Hematopoietic multipotent progenitor cell treated with erythropoietin and hydrocortisone succinate and interleukin-3 and kit ligand, for 15 days (in vitro differentiated cells): ENCODE measurements at places on chromosomes 1 and 21.

- no peak for DNase-seq
These were observed 109.8 kb upstream of the HNRNPU start for GRCh38 chr1:244974106-244974505.

DNA sequence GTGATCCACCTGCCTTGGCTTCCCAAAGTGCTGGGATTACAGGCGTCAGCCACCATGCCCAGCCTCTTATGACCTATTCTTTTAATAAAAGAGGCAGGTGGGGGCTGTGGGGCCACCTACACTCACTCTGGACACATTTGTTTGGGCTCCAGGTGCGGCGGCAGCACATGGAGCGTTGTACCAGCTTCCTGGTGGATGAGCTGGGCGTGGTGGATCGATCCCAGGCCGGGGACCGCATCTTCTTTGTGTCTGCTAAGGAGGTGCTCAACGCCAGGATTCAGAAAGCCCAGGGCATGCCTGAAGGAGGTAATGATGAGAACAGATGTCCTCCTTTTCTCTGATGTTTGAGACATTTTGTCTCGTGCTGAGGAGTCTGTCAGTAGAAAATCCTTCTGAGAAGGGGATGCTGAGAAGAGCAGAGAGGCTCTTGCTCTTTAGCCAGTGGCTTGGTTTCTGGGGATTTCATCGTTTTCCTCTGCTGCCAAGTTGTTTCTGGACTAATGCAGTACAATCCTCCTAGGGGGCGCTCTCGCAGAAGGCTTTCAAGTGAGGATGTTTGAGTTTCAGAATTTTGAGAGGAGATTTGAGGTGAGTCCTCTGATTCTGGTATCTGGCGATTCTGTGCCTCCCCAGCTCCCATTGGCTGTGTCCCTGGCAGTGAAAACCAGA, 17.9 kb upstream of the MIIP start:
- DNase-seq = peak; percentile 69

DNA sequence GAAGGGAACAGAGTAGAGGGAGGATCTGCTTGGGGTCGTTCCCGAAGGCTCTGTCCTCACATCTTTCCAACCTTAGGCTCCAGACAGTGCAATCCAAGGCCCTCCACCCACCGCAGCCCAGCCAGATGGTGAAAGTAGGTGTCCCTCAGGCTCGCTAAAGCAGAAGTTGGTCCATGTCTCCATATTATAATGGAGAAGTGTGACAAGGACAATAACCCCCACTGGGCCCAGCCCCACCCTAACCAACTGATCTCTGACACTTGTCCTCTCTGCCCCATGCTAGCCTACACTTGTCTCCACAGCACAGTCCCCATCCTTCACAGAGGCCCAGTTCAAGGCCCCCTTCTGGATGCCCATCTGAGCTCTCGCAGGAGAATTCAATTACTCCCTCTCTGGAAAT, 48.7 kb downstream of the DMAP1 start:
- no peak for DNase-seq

DNA sequence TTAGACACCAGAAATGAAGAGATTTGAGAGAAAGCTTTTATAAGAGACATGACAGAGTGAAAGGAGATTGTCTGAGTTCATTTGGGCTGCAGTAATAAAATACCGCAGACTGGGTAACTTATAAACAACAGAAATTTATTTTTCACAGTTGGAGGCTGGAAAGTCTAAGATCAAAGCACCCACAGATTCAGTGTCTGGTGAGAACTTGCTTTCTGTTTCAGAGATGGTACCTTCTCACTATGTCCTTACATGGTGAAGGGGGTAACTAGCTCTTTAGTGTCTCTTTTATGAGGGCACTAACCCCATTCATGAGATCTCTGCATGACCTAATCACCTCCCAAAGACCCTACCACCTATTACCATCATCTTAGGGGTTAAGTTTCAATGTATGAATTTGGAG, 30.9 kb upstream of the FCRL4 start:
- no peak for DNase-seq

GRCh38 chr1:217522277-217522676, 108.6 kb downstream of the GPATCH2 start:
- DNase-seq = no peak

DNA sequence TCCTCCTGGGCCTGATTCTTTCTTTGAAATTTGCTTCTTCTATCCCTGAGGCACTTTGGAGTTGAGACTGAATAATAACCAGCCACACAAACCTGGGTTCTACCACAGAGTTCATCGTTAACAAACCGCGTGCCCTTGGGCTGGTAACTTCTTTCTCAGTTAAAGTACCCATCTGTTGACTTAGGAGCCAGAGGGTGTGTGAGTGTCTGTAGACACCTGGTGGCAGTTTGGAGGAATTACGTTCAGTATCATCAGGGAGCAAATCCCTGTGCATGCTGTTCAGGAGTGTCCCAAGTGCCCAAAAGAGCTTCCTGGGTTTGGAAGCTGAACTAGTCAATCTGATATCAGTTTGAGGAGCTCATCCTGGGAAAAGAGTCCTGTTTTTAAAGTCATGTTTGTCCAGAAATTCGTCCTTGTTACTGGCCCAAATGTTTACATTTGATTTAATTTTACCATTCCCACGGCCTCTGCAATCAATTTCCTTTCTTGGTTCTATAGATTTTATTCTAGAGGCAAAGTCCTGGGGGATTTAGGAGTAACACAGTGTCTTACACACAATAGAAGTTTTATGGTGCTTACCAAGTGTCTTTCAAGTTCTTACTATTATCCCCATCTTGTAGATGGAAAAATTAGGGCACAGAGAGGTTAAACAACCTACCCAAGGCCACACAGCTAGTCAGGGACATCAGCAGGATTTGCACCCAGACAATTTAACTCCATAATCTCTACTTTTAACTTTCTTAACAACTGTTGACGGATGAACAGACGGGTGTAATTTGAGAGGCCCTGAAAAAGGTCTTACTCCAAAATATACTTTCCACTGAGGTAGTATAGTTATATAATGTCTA, 26.7 kb upstream of the RPTN start:
- peak; percentile 37 for DNase-seq

DNA sequence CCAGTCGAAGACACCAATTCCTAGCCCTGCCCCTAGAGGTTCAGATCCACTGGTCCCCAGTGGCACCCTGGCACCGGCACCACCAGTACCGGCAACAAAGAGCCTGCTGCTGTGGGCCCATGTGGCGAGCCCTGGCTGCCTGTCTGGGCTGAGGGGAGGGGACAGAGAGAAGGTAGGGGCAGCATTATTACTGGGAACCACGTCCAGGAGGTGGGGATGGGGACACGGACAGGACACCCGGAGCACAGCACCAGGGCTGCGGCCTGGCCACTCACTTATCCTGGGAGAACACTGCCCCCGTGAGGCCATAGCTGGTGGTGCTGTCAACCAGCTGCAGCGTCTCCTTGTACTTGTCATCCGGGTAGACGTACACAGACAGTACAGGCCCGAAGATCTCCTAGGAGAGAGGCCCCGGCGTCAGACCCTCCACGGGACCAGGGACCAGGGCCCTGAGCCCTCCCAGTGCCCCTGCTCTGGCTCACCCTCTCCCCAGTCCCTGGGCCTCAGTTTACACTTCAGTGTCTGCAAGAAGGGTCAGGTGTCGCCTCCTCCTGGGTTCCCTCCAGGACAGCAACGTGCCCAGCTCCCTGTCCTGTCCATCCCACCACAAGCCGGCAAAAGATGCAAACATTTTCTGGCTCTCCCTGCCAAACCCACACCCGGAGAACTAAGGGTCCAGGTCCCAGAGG, 15.8 kb upstream of the TAS1R2 start:
- DNase-seq = peak; percentile 65

GRCh38 chr1:111852261-111852721, 96.6 kb downstream of the DDX20 start:
- DNase-seq = no peak

GRCh38 chr1:243763806-243764205, 86.2 kb downstream of the AKT3 start:
- DNase-seq = no peak

- no peak for DNase-seq
These were observed 35.1 kb downstream of the TMEM51 start for GRCh38 chr1:15188678-15189077.

DNA sequence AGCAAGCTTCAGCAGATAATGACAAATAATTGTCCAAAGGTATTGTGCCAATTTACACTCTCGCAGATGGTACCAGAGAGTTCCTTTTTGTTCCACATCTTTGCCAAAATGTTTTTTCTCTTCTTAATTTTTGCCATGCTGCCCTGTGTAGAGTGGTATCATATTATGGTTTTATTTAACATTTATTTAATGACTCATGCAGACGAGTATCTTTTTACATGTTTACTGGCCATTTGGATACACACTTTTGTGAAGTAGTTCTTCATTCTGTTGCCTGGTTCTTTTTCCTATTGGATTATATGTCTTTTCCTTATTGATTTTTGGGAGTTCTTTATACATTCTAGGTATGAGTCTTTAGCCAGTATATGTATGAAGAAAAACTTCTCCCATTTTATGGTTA, 151.1 kb downstream of the PCNX2 start:
- DNase-seq = no peak

GRCh38 chr1:56326056-56326455, 253.3 kb downstream of the PLPP3 start:
- no peak for DNase-seq

- no peak for DNase-seq
These were observed 199.1 kb upstream of the LMO4 start for GRCh38 chr1:87129606-87130005.

DNA sequence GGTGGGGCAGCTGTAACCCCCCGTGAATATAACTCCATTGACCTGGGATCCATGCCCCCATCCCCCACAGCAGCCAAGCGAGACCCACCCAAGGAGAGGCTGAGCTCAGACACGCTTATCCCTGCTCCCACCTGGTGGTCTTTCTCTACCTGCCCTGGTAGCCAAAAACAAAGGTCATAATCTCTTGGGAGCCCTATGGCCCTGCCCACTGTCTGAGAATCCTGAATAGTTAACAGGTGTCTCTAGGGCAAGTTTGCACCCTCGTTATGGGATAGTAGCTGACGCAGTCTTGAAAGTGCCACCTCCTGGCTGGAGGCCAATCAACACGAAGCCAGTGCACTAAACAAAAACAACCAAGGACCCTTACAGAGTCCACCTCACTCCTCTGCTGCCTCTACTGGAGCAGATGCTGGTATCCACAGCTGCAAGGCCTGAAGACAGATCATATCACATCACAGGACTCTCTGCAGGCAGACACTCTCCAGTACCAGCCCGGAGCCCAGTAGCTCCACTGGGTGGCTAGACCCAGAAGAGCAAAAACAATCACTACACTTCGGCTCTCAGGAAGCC, 134.3 kb upstream of the C1orf174 start:
- DNase-seq = no peak

DNA sequence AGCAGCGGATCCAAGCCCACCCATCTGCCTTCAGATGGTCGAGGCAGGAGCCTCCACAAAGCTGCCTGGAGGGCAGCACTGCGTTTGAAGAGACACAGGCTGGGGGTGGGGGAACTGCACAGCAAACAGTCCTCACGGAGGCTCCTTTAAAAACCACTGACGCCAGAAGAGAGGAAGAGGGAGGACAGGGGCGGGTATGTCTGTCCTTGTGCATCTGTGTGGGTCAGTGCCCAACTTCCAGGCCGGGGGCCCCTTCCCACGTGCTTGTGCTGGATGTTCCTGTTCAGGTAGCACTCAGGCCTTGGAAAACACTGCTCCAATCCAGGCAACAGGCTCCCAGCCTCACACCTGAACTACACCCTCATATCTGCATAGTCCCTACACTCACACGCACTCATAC, 7.7 kb downstream of the AHDC1 start:
- no peak for DNase-seq

- DNase-seq = no peak
These were observed 34.1 kb downstream of the EXTL2 start for GRCh38 chr1:100860397-100860991.

- peak; percentile 47 for DNase-seq
These were observed 42.1 kb upstream of the LEPR start for GRCh38 chr1:65378247-65378946.

DNA sequence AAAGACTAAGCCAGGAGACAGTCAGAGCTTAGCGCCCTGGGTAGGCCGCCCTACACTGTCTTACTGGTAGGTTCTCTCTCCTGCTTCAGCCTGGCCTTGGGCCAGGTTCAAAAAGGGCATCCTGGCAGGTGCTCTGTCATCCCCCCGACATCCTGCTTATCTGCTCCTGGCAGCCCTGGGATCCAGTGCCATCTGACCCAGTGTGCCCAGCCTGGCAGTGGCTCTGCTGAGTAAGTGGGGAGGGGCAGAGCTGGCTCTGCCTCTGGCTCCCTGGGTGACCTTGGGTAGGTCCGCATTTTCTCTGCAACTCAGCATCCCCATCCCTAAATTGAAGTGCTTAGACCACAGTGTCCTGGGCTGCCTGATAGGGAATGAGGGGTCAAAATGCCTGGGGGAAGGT, 549.9 kb downstream of the PTPRU start:
- DNase-seq = no peak

DNA sequence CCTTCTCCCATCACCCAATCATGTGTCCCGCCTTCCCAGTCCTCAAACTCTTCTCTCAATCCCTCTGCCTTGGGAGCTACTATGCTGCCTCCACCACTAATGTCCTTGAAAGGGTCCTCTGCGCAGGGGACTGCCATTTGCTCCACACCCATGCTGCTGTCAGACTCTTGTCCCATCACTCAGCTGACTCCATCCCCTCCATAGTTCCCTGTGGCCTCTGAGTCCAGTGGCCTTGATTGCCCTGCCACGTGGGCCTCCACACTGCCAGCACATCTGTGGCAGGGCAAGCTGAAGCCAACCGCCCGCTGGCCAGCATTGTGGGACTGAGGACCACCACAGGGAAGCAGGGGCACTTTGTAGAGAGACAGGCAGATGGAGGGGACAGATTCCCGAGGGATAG, 1.3 kb upstream of the TNNT2 start:
- no peak for DNase-seq

DNA sequence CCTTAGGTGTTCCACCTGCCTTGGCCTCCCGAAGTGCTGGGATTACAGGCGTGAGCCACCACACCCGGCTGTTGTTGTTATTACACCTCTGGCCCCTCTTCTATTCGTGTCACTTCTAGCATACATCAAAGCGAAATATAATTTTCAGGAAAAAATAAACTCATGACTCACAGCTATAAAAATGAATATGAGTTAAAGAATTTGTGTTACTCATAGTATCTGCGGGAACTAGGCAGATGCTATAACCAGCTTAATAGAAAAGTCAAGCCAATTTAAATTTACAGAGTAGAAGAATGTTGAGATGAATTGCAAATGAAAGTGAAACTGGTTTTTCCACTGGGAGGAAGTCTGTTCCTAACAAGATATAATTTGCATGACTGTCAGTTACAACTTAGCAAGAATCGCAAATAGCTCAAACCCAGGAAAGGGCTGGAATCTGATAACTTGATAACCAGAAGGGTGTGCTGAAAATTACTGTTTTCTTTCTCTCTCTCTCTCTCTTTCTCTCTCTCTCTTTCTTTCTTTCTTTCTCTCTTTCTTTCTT, 11.2 kb downstream of the OR2W3 start:
- peak; percentile 80 for DNase-seq

- DNase-seq = no peak
These were observed 224.7 kb upstream of the C1orf87 start for GRCh38 chr1:60298290-60298689.

- no peak for DNase-seq
These were observed 133.6 kb upstream of the SLC45A1 start for GRCh38 chr1:8184301-8184700.

DNA sequence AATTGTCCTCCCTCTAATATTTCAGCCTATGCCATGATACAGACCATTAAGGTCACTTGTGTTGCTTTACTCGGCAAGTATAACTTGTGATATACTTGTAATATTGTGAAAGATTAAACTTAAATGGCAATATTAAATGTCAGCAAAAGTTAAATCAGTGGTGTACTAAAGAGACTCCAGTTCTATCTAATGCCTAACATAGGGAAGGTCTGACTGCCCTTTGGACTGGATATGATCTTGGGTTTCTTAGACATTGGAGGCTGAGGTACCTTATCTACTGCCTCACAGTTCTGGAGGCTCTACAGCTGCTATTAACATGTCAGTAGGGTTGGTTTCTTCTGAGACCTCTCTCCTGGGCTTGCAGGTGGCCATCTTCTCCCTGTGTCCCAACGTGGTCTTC, 89.9 kb downstream of the MT1HL1 start:
- peak; percentile 51 for DNase-seq
